Endothelial cell of umbilical vein (primary cell): ENCODE measurements at places on chromosomes 3 and 15. TPM values are rescaled to one million over a fixed set of nuclear protein-coding genes. Genes with fewer than 3 reads are reported as not detected.

DNA sequence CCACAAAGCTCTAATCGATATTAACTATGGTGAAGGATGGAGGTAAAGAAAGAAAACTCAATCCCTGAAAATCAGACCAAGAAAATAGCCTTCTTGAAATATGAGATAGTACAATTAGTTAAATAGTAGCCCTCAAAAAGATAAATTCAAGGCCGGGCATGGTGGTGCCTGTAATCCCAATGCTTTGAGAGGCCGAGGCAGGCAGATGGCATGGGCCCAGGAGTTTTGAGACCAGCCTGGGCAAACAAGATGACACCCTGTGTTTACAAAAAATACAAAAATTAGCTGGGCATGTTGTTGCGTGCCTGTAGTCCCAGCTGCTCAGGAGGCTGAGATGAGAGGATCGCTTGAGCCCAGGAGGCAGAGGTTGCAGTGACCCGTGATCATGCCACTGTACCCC is 31.6 kb upstream of the CEP152 start:
- DNase-seq: no peak

DNA sequence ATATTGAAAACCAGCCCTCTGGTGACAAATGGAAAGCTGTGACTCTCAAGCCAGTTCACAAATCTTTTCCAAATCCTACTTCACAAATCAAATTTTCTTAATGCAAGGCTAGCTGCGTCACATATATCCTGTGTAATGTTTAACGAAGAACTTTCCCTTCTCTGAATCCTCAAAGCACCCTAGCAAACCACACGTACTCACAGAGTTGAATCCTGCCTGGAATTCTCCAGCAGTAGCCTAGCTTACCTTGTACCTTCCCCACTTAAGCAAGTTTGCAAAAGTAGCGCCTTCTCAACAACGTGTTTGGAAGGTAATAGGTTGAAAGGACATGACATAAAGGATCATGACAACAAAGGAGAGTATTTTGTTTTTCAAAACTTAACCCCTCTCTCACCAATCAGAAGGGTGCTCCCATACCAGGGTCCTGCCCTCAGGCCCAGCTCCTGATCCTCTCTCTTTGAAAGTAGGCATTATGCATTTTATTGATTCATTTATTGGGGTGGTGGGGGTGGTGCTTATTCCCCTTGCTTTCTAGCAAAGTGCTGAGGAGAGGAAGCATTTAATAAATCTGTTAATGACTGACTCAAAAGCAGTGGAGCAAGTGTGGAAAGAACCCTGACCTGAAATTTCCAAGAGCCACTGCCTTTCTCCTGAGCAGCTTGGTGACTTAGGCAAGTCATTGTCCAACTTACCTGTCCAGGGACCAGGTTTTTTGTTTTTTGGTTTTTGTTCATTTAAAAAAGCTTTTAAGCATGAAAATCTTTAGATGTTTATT is 531.6 kb downstream of the MECOM start:
- DNase-seq: no peak

DNA sequence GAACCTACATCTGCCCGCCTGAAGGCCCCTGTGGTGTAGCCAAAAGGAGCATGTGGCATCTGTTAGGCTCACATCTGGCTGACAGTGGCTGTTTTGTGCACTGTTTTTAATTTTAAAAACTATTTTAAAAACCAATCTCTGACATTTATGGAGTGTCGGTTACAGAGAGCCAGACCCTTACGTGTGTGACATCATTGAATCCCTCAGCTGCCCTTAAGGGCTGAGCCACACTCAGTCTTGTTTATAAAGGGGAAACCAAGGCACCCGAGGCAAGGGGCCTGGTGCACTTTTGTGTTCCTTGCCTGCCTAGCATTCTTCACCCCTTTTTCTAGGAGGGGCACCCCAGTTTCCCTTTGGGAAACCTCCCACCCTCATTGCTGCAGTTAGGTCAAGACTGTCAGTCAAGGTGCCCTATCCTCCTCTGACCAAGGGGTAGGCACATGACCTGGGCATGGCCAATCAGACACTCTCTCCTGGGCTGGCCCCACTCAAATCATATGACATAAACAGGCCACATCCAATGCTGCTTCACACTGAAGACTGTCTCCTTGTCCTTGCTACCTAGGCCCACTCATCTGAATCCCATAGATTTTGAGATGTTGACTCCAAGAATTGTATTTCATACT is 105.3 kb downstream of the LSM3 start:
- DNase-seq: no peak

GRCh38 chr3:141239511-141240281 is 8.1 kb downstream of the PXYLP1 start:
- no peak for DNase-seq

The FGD5 gene
- polyA plus RNA-seq: 45.4 and 49.6 TPM in 2 replicates

The PEX11A gene
- polyA plus RNA-seq: 4.3 and 4.4 TPM in 2 replicates

The CIDEC gene
- 0.14 TPM in 1 of 2 replicates, not detected in the other for polyA plus RNA-seq
